ENCODE measurements at places on chromosomes 1 and 21.

DNA sequence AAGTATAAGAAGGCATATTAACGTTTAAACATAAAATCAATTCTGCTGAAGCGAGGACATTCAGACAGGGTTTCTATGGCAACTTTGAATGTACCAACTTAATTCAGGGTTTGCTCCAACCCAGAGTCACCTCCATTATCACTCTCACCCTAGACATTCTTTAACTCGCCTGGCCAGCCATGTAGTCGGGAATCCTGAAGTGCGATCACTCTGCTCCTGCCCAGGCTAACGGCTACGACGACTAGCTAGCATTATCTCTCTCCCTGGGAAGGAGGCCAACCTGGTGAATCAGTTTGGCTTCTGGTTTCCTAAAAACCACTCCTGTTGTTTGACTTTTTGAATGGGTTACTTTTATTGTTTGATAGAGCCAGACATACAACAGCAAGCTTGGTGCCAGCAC, 38.9 kb upstream of the ZBTB18 start:
- DNase-seq: peak; percentile 13

DNA sequence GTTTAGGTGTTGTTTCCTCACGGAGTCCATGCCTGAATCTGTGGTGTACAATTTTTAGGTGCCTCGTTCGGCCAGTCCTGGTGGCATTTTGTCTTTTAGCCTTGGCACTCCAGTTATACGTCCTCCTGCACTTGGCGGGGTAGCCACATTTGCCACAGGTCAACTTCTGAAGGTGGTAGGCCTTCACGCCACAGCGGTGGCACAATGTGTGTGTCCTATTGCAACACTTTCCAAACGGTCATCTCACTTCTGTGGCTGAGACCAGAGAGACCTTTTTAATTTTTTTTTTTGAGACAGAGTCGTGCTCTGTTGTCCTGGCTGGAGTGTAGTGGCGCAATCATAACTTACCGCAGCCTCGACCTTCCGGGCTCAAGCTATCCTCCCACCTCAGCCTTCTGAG, 49.1 kb downstream of the CAMTA1 start:
- no peak for DNase-seq

- DNase-seq: no peak
Observed at GRCh38 chr1:63255153-63255552, 67.2 kb upstream of the FOXD3 start.

DNA sequence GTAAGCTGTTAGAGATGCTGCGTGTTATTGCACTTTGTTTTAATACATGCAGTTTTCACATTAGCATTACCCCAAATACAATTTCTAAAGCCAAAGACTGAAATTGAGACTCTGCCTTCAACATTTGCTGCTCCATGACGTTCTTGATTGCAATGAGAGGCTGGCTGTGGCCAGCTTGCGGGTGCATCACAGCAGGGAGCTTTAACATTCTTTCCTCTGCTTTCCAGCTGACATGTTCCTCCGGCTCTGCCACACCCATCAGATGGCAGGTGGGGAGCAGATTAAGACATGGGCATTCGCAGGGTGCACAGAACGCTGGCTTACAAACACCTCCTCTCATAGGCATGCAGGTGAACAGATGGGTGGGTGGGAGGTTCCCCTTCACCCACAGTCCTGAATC, 314.1 kb downstream of the DISC1 start:
- no peak for DNase-seq

- no peak for DNase-seq
Observed at GRCh38 chr21:44089001-44089911, 17.9 kb upstream of the PWP2 start.

DNA sequence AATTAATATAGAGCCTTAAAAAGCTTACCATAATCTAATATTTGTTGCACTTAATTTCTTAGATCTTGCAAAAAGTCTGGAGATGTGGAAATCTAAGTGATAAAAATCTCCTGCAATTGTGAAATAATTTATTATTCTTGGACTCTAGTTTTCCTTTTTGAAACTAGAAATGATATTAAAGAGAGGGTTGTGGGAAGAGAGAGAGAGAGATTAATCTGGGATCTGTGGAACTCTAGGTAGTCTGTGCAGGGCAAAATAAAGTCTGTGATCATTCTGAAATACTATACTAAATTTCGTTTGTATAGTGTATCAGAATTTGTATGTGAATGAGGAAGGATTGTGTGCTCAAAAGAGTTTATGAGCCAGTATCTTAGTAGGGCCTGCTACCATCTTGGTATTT, 692.3 kb downstream of the RWDD3 start:
- DNase-seq: no peak

GRCh38 chr1:113782406-113782805, 23.1 kb upstream of the PHTF1 start:
- DNase-seq: no peak

GRCh38 chr1:88593358-88593757, 90.7 kb upstream of the PKN2 start:
- DNase-seq: no peak

DNA sequence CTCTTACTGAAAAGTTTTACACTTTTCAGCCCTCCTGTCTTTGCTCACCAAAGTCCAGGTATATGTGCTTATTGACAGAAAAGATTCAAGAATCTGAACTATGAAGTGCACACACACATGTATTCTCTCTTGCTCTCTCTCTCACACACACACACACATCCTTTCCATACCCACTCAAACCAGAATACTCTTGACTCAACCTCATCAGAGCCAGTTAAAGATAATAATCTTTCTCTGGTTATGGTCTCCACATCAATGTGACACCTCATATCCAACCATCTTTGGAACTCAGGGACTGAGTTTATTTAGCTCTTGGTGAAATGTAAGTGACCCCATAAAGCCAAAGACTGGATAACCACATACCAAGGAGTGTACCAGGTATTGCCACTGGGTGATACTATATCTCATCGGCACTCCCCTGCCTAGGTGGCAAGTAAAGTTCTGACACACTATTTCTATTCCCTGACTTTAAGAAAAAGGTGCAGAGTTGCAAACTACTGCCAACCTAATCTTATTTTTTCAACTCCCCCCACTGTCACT, 24.9 kb upstream of the RGS8 start:
- DNase-seq: no peak

DNA sequence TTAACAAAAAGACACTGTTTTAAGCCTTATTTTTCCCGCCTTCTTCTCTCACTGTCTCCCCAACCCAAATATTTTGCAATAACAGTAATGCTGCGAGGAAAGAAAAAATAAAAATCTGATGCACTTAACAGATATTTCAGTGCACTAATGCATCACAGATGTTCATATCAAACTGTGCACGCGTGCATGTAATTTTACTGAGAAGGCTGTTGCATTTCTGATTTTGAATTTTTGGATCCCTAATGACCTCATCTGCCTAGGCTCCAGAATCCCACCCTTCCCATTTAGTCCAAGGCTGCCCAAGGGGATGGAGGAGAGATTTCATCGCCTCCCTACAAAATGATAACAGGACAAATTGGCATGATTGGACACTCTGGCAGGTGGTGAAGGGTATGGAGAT, 5.5 kb downstream of the TRABD2B start:
- no peak for DNase-seq

- DNase-seq: no peak
Observed at GRCh38 chr1:87108228-87108627, 193.8 kb downstream of the HS2ST1 start.

GRCh38 chr1:12665511-12665910, 21.6 kb downstream of the AADACL4 start:
- DNase-seq: no peak

GRCh38 chr1:34320053-34320669, 143.5 kb downstream of the C1orf94 start:
- DNase-seq: peak; percentile 28

GRCh38 chr21:43921979-43922945, 57.2 kb downstream of the AGPAT3 start:
- DNase-seq: no peak

DNA sequence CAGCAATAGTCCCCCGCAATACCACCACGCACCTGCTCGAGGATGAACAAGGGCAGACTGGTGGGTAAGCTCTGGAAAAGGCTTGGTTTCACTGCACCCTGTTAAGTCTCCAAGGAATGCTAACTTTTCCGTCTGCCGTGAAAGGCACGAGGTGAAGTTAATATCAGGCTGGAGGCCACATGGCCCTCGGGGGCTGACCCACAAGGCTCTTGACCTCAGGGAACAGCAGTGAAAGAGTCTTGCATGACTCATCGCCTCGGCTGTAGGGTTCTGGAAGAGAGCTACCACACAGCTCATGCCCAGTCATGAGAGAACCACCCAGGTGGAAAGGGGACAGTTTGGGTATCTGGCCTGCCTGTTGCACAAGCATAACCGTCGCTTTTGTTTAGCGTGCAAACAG, 24.7 kb downstream of the SCCPDH start:
- DNase-seq: no peak

- DNase-seq: no peak
Observed at GRCh38 chr1:170863621-170864020, 71.7 kb upstream of the MROH9 start.

- no peak for DNase-seq
Observed at GRCh38 chr1:80064524-80064923, 1058.0 kb upstream of the ADGRL4 start.

GRCh38 chr1:68322837-68323687, 90.7 kb upstream of the WLS start:
- DNase-seq: no peak

DNA sequence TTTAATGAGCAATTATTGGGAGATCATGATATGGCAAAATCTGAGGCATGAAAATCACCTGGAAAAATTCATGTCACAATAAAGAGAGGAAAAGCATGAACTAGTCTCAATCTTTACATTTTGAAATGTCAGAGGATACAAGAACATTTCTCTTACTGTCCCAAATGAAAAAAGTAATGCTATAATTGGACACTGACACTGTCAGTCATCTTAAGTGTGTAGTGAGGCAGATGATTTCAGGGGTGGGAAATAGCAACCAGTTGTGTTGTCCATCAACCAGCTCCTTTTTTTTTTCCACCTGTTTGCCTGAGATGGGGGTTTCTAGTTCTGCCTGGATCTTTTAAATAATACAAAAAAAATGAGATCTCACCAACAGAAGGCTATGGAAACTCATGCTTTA, 646.2 kb downstream of the KCNT2 start:
- DNase-seq: no peak

GRCh38 chr1:57772580-57773195, 348.8 kb upstream of the DAB1 start:
- DNase-seq: no peak

DNA sequence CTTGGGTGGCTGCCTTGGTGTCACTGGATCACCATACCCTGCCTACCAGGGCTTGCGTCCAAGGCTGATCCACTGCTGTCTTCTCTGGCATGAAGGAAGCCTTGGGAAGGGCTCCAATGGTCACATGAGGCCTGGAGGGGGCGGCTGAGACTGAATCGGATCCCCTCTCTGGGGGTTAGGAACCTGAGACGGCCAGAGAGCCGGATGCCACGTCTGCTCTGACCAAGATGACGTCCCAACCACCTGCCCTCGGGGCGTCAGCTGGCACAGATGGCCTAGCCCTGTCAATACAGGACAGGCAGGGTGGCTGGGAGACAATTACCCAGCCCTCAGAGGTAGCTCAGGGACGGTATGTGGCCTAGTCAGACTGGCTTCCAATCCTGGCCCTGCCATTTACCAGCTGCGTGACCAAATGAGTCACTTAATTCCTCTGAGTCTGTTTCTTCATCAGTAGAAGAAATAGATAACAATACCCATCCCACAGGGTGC, 5.4 kb downstream of the TRIM62 start:
- no peak for DNase-seq

DNA sequence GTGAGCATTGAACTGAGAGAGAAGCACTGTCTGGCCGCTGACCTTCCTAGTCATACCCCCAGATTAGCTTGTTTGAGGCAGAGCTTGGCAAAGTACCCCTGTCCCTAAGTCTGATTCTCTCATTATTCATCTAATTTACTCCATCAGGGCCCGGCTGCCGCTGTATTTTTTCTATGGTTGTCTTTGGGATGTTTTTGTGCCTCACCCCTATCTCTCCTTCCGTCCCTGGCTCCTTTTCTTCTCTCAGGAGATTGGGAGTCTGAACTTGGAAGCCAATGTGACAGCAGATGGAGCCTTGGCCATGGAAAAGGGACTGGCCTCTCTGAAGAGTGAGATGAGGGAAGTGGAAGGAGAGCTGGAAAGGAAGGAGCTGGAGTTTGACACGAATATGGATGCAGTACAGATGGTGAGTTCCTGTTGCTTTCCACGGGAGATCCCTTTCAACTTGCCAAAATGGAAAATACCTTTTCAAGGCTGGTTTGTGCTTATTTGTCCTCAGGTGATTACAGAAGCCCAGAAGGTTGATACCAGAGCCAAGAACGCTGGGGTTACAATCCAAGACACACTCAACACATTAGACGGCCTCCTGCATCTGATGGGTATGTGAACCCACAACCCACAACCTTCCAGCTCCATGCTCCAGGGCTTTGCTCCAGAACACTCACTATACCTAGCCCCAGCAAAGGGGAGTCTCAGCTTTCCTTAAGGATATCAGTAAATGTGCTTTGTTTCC, 53.9 kb downstream of the LAMC2 start:
- no peak for DNase-seq

DNA sequence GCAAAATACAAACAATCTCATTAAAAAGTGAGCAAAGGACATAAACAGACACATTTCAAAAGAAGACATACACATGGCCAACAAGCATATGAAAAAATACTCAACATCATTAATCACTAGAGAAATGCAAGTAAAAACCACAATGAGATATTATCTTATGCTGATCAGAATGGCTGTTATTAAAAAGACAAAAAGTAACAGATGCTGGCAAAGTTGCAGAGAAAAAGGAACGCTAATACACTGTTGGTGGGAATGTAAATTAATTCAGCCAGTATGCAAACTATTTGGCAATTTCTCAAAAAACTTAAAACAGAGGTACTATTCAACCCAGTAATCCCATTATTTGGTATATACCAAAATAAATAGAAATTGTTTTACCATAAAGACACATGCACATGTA, 32.2 kb upstream of the TNFSF18 start:
- DNase-seq: no peak

Measured in HS-5 (cell line).